Glutamatergic neuron (in vitro differentiated cells): ENCODE measurements at places on chromosomes 5 and 9. TPM values are rescaled to one million over a fixed set of nuclear protein-coding genes. Genes with fewer than 3 reads are reported as not detected.

GRCh38 chr5:74919487-74919886, 53.3 kb upstream of the FAM169A start:
- DNase-seq, result no peak

SLC6A19 gene
- total RNA-seq, result not detected

GRCh38 chr5:4939042-4939781, 200.9 kb upstream of the ADAMTS16 start:
- DNase-seq, result no peak

CERCAM gene
- total RNA-seq, result 56.1 TPM

HSD17B3 gene
- 2.2 TPM for total RNA-seq

DNA sequence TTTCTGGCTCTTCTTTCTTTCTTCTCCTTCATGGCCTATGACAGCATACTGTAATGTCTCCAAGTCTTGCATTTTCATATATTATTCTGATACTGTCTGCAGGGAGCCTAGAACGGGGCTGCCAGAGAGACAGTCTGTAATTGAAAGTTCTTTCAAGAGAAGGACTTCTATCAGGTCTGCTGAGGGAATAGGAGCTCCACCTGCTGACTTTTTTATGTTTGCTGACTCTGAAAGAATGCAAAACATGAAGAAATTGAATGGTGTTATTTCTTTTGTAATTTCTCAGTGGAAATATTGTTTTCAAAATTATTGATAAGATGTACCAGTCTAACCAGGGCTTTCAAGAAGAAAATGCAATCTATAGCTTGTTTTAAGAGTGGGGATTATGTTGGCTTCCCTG, 121.9 kb upstream of the RFX3 start:
- DNase-seq, result no peak

PCDHA9 gene
- 18.9 TPM for total RNA-seq

PRRC1 gene
- total RNA-seq, result 57.3 TPM
